Stimulated activated CD8-positive, alpha-beta memory T cell treated with anti-CD3 and anti-CD28 coated beads, Interleukin-7, amount 100 ng/mL, for 48 hours (primary cell): ENCODE measurements at places on chromosomes 2 and 18.

- DNase-seq, result no peak
Measured at GRCh38 chr2:96091711-96092572, 24.4 kb downstream of the ADRA2B start.

GRCh38 chr2:159797543-159798375 lies at the start of gene CD302:
CD302 (minus strand) TSS chr2:159798208; CDS start chr2:159798198, 10 bp downstream.
- DNase-seq, result peak; percentile 9

- no peak for DNase-seq
Measured at GRCh38 chr2:1567556-1568344, 154.5 kb downstream of the TPO start.

- DNase-seq, result no peak
Measured at GRCh38 chr2:210715560-210716082, 159.2 kb downstream of the CPS1 start.

GRCh38 chr2:42032224-42032620 lies 15.6 kb upstream of the PKDCC start:
- DNase-seq, result no peak

DNA sequence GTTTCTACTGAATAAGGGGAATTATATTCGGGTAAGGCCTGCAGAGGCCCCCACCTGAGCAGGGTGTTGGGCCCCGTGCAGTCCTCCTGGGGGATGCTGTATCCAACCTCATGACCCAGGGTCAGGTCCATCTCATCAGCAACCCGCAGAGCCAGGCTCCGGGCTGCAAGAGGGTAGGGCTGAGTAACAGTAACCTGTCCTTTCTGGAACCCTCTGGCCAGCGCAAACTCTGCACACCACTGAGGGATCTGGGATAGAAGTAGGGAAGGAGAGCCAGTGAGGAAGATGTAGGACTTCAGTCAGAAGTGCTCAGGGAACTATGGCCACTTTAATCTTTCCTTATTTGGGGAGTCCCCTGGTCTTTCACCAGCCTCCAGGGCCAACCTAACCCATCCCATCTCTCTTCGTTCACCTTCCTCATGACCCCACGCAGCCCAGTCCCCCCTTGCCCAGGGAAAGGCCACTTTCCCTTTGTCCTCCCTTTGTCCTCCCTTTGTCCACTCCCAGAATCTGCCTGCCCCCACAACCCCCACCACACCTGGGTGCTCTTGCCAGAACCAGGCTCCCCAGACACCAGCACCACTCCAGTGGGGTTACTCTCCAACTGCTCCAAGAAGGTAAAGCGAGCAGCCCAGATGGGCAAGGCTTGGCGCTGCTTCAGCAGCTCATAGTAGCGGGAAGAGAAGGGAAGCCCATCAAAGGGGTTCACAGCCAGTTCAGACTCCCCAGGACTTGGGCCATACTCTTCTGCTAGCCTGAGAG lies 895 bp downstream of the DQX1 start:
- no peak for DNase-seq

DNA sequence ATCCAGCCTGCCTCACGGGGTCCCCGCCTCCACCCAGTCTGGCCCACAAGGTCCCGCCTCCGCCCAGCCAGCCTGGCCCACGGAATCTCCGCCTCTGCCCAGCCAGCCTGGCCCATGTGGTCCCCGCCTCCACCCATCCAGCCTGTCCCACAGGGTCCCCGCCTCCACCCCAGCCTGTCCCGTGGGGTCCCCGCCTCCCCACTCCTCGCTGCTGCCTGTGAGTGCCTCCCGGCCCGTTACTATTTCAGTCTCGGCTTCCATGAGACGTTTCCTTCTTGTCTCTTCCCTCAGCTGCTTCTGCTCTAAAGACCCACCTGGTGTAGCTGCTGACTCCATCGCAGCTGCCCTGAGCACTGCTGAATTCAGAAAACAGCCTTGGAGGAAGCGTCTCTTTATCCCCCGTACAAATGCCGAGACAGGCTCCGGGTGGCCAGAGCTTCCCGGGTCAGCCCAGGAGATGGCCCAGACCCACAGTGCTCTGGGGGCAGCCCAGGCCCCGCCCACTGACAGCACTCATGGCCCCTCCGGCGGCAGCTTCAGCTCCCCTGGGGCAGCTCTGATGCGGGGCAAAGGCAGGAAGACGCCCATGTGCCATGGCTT lies 69.8 kb downstream of the NFATC1 start:
- DNase-seq, result no peak

DNA sequence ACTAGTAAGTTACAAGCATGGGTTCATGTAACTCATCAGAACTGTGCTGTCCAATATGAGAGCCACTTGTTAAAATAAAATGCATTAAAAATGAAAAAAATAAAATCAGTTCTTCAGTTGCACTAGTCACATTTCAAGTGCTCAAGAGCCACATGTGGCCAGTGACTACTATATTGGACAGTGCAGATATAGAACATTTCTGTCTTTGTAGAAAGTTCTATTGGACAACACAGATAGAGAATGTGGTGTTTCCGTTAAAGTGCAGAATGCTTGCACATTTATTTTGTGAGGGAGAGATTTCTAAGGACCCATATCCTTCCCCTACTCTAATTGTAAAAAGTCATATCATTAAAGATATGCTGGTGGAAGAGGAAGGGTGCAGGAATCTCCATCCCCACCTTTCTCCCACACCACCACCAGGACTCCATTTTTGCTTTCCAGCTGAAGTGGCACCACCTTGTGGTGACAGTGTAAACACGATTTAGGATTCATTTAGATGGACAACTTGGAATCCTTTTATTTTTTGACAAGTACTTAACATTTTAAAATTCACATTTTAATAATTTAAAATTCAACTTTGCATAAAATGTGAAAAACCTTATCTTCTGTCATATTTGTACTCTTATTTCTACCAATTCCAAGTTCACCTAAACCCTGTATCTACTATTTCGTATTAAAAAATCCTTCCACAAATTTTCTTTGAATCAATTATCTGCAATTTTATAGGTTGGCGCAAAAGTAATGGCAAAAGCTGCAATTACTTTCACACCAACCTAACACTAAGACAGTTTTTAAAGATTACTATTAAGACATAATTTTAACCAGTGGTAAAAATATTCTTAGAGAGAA lies 9.4 kb upstream of the CD302 start:
- DNase-seq, result no peak

DNA sequence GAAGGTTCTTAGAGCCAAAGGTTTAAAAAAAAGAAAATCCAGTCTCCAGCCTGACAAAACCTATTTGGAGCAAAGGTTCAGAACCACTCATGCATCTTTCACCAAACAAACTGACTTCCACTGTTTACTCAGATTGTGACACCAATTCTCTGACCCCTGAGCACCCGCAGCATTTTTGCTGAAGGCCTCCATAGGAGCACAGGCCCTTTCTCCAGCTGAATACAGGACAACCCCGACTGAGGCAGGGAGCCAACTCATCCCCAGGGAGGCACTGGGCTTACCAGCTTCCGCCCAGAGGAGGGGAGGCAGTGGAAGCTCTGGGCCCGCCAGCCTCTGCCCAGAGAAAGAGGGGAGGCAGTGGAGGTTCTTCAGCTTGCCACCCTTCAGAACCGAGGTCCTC lies 51.0 kb upstream of the CNGA3 start:
- no peak for DNase-seq

DNA sequence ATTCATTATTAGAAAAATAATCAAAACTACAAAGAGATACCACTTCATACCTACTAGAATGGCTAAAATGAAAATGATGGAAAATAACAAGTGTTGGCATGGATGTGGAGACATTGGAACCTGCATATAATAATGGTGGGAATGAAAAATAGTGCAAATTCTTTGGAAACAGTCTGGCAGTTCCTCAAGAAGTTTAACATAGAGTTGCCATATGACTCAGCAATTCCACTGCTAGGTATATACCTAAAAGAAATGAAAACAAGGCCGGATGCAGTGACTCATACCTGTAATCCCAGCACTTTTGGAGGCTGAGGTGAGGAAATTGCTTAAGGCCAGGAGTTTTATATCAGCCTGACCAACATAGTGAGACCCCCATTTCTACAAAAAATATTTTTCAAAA lies 41.6 kb upstream of the ACYP2 start:
- no peak for DNase-seq

- DNase-seq, result no peak
Measured at GRCh38 chr2:150472511-150472899, 15.0 kb downstream of the RND3 start.

- DNase-seq, result no peak
Measured at GRCh38 chr2:215358891-215359575, 47.2 kb downstream of the ATIC start.

DNA sequence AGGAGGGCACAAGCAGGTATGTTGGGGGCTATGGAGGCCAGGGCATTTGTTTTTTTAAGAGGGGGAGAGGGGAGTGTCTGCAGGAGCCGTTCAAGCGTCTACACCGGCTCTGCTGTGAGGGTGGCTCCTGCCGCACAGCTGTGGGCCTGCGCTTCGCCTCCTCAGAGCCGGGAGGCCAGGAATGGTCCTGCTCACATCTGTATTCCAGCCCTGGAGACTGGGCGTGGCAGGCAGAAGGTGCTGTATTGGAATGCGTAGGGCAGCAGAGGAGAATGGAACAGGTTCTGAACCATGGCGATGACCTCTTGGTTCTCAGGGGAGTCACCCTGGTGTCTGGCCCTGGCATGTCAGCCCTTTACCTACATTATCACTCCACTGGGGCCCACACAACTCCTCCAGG lies 26.8 kb upstream of the INHBB start:
- no peak for DNase-seq

GRCh38 chr2:190532581-190532980 lies 1.9 kb downstream of the NEMP2 start:
- no peak for DNase-seq

- no peak for DNase-seq
Measured at GRCh38 chr2:55097082-55097460, 46.8 kb upstream of the RTN4 start.
